ENCODE measurements at places on chromosomes 6 and 20. TPM values are rescaled to one million over a fixed set of nuclear protein-coding genes. Genes with fewer than 3 reads are reported as not detected.

The COL21A1 gene
- total RNA-seq = 1.9 TPM

The SMLR1 gene
- total RNA-seq = not detected

DNA sequence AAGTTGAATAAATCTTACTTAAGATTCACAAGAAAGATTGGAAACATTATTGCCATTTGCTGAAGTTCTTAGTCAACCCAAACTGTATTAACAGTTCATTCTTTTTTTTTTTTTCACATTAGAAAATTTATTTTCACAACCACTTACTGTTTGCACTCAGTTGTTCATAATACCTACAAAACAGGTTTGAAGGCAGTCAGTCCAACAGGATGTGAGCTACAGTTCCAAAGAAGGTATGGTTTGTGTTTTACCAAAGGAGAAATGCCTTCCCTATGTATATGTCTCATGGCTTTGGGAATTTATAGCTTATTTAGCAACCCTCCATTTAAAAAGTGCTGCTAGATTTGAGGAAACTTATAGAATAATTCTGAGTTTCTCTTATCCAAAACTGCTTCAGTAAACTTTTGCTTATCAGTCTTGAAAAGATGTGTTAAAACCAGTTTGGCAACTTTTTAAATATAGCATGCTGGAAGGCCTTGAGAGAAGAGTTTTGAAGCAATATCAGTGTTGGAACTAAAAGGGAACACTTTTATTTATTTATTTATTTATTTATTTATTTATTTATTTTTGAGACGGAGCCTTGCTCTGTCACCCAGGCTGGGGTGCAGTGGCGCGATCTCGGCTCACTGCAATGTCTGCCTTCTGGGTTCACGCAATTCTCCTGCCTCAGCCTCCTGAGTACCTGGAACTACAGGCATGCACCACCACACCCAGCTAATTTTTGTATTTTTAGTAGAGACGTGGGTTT lies 46.8 kb upstream of the RREB1 start:
- no peak for DNase-seq

DNA sequence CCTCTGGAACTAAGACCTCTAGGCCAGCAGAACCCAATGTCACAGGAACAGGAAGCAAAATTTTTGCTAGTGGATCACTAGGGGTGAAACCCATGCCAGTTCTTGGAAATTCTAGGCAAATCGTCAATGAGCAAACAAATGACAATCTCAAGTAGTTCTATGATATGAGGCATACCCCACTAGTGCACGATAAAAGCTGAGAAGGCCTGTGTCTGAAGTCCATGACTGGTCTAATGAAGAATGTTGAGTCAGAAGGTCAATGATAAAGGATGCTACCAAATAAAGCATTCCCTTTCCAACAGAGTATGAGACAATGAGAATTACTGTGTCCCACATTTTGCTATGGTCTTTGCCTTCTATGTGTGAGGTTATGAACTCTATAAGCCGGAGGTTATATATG lies 149.4 kb upstream of the NOX3 start:
- DNase-seq = no peak

The R3HDML gene
- total RNA-seq = not detected

- no peak for DNase-seq
These were observed 9.9 kb downstream of the PRIM2 start for GRCh38 chr6:57327311-57327710.

DNA sequence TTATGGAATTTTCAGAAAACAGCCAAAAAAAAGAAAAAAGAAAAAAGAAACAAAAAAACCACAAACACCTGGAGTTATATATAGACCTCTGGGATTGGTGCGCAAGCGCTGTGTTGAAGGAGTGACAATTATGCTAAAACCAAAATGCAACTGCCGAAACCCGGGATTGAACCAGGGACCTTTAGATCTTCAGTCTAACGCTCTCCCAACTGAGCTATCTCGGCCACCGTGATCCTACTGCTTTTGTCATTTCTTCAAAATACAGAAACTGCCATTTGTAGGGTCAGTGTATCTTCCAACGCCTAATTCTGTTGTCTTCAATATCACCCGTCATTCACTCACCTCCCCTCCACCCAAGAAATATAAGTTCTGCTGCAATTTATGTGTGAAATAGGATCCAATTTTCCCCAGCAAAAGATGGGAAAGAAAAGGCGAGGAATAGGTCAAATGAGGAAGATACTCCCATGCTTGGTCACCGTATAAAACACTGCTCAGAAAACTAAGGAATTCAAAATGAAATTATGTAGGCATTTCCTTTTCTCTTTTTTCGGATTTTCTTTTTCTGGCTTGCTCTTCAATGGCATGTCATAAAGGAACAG lies 116.0 kb downstream of the TRIM27 start:
- DNase-seq = no peak

GRCh38 chr20:60269573-60270162 lies 311.4 kb downstream of the CDH26 start:
- no peak for DNase-seq
